ENCODE measurements at places on chromosomes 11 and 22. TPM values are rescaled to one million over a fixed set of nuclear protein-coding genes. Genes with fewer than 3 reads are reported as not detected.
A peak's percentile ranks its signal among the peaks of the same experiment; 100 is the strongest.

GRCh38 chr22:35629406-35630216, 12.5 kb upstream of the MB start:
- H3K4me3 ChIP-seq: no peak overlapping the region
- no peaks in the 10 kb centered on the region for H3K4me1 ChIP-seq
- peak; percentile 92 for DNase-seq

The SULT4A1 gene
- not detected for total RNA-seq

DNA sequence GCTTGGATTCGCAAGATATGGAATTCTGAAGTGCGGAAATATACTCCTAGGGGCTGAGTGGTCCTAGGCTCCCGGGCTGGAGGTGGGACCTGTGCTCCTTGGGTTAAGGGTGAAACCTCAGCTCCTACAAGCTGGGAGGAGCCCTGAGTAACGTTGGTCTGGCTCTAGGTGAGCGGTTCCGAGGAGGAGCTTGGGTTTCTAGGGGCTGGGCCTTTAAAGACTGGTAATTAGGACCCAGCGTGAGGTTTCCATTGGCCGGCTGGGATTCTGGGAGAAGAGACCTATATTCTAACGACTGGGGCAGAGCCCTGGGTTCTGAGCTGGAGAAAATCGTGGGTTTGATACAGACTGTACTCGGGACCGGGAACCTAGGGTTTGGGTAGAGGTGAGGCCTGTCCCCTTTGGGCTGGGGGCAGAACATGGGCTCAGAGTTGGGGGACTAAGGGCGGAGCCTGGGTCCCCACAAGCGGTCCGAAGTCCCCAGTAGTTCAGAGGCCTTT, 882 bp upstream of the MAP4K2 start:
- peak overlapping the region; percentile 21 for H3K4me3 ChIP-seq
- no peaks in the 10 kb centered on the region for H3K27me3 ChIP-seq
- no peaks in the 10 kb centered on the region for H3K4me1 ChIP-seq
- H3K27ac ChIP-seq: peak overlapping the region; percentile 61

The TSPAN18 gene
- 34.8 TPM for total RNA-seq

GRCh38 chr11:70399681-70400112, 1.4 kb downstream of the CTTN start:
- DNase-seq: peak; percentile 93
- H3K27ac ChIP-seq: peak overlapping the region; percentile 86
- H3K4me3 ChIP-seq: peak overlapping the region; percentile 96
- no peaks in the 10 kb centered on the region for H3K27me3 ChIP-seq
- H3K36me3 ChIP-seq: no peaks in the 10 kb centered on the region

The GLYAT gene
- not detected for total RNA-seq

The MYBPC3 gene
- 0.42 TPM for total RNA-seq

DNA sequence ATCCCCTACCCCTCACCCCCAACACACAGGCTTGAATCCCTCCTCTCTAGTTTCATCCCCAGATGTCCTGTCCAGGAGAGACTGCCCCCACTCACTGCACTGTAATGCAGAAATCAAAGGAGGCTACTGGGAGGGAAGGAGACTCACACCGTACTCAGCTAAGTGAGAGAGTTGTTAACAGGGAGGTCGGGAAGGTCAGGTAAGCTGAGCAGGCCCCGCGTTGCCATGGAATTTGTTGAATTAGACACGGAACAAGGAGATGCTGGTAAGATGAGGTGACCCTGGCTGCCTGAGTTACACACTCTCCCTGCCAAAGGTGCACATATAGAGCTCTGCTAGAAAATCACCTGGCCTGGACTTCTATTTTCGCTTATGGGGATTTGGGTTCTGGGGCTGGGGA, 197.9 kb downstream of the NXPE2 start:
- DNase-seq: no peak
- H3K27ac ChIP-seq: no peak overlapping the region
- H3K36me3 ChIP-seq: no peaks in the 10 kb centered on the region
- H3K4me3 ChIP-seq: no peak overlapping the region

The GPR83 gene
- not detected for total RNA-seq

DNA sequence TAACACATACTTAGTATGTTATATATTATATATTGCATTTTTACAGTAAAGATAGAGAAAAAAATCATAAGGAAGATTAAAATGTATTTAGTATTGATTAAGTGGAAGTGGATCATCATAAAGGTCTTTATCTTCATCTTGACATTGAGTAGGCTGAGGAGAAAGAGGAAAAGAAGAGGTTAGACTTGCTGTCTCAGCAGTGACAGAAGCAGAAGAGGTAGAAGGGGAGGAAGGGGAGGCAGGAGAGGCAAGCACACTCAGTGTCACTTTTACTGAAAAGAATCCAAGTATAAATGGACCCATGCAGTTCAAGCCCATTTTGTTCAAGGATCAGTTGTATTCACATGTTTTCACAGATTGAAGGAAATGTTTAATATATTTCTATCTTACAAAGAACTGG, 69.7 kb downstream of the GAB2 start:
- H3K36me3 ChIP-seq: no peaks in the 10 kb centered on the region
- peaks cover 5% of the 10 kb centered on the region for H3K4me1 ChIP-seq
- H3K4me3 ChIP-seq: no peak overlapping the region
- H3K27ac ChIP-seq: no peak overlapping the region
- no peak for DNase-seq

Data from aorta (tissue), 5 donors.